ENCODE measurements at places on chromosomes 6 and 20.

DNA sequence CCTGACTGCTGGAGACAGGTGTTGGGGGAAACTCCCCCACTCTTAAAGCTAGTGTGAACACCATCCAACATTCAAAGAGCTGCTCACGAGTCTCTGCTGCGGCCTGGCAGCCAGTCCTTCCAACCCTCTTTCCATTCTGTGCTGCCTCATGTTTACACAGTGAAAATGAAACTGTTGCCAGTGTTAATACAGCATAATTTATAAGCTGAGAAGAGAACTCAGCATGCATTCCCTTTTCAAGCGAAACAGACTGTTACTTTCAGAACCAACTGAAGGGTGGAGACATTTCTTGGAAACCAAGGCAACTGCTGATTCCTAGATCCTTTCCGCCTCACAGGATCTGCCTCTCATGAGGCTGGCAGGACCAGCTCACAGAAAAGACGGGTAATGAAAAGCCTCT, 533.8 kb upstream of the ID4 start:
- no peak for DNase-seq

- no peak for DNase-seq
These were observed 49.9 kb downstream of the PIGU start for GRCh38 chr20:34626992-34627391.

- no peak for DNase-seq
These were observed 31.5 kb upstream of the TGM2 start for GRCh38 chr20:38196592-38196991.

- DNase-seq: no peak
These were observed 26.3 kb downstream of the RALGAPB start for GRCh38 chr20:38498909-38499308.
